ENCODE measurements at places on chromosomes 12 and 14.

- no peak for DNase-seq
These were observed 19.0 kb downstream of the FAM222A start for GRCh38 chr12:109732321-109733305.

GRCh38 chr12:9925705-9926393 lies 6.3 kb downstream of the CLEC2A start:
- peak; percentile 10 for DNase-seq

DNA sequence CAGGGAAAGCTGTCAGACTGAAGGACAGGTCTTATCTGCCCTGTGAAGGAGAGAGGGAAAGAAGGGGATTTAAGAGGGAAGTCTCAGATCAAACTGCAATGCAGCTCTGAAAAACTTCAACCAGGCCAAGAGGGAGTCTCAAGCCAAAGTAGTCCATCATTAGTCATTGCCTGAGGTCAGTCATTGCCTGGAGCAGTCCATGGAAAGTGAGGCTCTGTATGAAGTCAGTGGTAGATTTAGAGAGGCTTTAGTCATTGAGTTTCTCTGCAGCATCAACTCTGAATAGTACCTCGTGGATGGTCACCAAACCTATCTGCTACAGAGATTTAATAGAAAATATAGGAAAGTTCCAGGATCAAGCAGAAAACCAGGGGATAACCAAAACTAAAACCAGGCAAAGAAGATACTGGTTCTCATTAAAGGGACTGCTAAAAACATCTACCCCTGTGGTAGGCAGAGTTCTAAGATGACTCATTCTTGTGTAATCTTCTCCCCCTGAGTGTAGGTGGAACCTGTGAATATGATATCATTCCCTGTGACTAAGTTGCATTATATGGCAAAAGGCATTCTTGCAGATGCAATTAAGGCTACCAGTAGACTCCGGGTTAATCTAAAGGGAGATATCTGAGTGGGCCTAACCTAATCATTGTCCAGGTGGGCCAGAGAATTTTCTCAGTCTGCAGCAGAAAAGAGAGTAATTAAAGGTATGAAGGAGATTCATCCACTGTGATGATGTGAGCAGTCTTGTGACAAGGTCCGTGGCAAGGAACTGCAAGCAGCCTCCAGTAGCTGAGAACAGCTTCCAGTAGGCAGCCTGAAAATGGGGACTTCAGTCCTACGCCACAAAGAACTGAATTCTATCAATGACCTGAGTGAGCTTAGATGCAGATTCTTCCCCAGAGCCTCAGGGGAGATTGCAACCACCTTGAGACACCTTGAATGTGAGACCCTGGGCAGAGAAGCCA lies 123.1 kb downstream of the GALC start:
- DNase-seq, result no peak

- no peak for DNase-seq
These were observed 5.3 kb downstream of the LRIG3 start for GRCh38 chr12:58915037-58915436.

GRCh38 chr12:130711756-130712155 lies 4.3 kb downstream of the RIMBP2 start:
- no peak for DNase-seq

GRCh38 chr12:88251798-88252197 lies 109.7 kb downstream of the TMTC3 start:
- no peak for DNase-seq

- no peak for DNase-seq
These were observed 18.1 kb upstream of the MAPKAPK5 start for GRCh38 chr12:111823891-111824290.

DNA sequence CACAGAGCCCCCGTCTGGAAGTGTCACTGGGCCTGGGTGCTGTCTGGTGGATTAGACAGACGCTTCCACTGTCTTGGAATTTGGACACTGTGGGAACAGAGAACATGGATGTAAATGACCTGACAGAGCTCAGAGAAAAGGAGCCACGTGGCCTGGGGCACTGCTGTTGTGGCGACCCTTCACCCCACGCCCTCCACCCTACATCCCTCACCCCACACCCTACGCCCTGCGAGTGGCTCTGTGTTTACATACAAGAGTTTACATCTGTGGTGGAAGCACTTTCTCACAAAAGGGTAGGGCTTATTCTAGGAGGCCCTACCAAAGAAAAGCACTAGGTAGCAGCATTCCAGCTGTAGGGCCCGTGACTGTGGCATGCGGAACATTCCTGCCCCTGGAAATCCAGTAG lies 47.7 kb downstream of the B4GALNT3 start:
- no peak for DNase-seq

GRCh38 chr12:1147821-1148220 lies 156.8 kb downstream of the ERC1 start:
- DNase-seq, result no peak

DNA sequence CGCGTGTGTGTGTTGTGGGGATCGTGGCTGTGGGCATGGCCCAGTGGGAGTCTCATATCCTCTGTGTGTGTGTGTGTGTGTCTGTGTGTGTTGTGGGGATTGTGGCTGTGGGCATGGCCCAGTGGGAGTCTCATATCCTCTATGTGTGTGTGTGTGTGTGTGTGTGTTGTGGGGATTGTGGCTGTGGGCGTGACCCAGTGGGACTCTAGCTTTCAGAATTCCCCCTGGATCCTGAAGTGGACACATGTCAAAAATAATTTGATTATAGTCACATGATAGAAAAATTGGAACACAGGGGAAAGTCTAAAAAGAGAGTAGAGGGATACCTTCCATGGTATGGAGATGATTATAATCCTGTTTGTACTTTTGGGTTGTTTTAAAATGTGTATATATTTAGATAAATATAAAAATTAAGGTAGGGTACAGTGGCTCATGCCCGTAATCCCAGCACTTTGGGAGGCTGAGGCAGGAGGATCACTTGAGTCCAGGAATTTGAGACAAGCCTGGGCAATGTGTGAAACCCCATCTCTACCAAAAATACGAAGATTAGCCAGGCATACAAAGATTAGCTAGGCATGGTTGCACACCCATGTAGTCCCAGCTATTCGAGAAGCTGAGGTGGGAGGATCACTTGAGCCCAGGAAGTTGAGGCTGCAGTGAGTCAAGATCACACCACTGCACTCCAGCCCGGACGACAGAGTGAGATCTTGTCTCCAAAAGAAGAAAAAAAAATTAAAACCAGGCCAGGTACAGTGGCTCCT lies 11.0 kb downstream of the PAPLN start:
- no peak for DNase-seq

GRCh38 chr14:58796242-58797009 lies 158.7 kb downstream of the DACT1 start:
- DNase-seq, result no peak

DNA sequence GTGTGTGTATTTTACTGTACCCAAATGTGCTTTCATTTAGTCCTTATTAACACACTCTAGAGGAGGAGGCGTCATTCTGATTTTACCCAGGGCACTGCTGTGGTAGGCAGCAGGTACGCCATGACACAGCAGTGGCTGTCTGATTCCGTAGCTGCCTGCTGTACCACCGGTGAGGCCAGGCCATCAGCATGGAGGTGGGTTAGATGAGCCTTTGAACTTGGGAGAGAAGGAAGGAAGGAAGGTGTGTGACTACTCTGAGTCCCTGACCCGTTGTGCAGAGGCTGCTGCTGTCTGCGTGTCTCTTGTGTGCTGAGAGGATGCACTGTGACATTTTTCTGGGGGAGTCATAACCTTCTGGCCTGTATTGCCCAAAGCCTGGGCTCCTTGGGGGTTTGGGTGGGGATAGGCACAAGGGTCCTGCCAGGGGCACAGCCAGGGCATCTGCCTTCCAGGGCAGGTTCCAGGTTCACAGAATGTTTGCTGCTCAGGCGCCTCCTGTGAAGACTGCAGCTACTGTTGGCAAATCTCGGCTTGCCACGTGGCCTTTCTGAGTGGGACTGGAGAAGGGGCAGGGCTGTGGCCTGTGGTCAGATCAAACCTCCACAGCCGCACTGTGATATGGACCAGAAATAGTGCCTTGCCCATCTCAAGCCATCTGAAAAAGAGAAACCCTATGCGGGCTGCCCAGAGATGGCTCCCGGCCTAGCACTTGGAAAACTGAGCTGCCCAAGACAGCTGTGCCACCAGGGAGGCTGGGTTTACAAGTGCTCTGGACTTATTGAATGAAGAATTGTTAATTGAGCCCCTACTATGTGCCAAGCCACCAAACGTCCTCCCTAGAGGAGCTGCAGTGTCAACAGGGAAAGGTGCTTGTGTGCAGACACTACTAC lies 47.1 kb downstream of the MLXIP start:
- DNase-seq, result no peak

GRCh38 chr14:105185001-105185400 lies 3.9 kb upstream of the NUDT14 start:
- DNase-seq, result no peak

DNA sequence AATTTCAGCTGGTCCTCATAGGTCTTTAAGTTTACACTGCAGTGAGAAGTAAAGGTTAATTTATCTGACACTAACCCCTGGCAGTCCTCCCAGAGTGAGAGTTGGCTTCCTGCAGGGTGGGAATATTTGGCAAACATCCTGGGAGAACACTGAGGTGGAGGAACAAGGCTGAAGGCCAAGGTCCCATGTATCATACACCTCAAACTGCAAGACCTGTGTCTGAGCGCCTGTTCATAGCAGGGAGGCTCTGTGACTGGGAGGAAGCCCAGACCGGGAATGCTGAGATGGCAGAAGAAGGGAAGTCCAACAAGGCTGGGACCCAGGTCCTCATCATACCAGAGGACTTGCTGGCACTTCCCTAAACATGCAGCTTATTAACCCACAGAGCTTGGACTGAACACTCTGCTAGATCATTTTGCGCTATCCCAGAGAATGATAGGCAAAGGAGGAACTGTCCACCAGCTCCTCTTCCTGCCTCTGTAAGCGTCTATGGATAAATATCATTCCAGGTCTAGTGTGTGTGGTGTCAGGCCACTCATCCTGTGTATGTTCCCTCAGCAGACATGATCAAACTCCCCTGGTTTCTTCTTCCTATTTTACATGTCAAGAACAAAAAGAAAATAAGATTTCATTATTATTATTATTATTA lies 199.6 kb upstream of the CNOT2 start:
- DNase-seq, result no peak

- DNase-seq, result no peak
These were observed 107.6 kb downstream of the NAV3 start for GRCh38 chr12:77938301-77938700.

- no peak for DNase-seq
These were observed 128.8 kb downstream of the NDUFA12 start for GRCh38 chr12:94874518-94875302.

DNA sequence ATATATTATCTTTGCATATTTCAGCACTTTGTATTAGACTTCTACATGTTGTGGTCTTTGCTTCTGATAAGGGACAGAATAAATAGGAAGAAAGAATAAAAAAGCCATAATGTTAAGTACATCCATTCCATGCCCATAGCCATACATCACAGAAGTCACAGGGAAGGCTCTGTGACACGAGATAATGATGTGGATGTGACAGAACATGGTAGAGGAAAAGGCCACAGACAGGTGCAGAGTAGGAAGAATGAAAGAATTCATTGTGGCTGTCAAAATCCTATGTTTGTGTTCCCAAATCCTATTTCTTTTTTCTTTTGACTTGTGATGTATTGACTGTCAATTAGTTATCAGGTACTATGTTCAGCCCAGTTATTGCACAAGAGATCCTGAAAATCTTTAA lies 38.4 kb downstream of the BICD1 start:
- DNase-seq, result no peak

GRCh38 chr12:123050913-123051312 lies 70.4 kb downstream of the ARL6IP4 start:
- DNase-seq, result no peak

- DNase-seq, result no peak
These were observed 139.9 kb downstream of the GRIP1 start for GRCh38 chr12:66538970-66539369.

DNA sequence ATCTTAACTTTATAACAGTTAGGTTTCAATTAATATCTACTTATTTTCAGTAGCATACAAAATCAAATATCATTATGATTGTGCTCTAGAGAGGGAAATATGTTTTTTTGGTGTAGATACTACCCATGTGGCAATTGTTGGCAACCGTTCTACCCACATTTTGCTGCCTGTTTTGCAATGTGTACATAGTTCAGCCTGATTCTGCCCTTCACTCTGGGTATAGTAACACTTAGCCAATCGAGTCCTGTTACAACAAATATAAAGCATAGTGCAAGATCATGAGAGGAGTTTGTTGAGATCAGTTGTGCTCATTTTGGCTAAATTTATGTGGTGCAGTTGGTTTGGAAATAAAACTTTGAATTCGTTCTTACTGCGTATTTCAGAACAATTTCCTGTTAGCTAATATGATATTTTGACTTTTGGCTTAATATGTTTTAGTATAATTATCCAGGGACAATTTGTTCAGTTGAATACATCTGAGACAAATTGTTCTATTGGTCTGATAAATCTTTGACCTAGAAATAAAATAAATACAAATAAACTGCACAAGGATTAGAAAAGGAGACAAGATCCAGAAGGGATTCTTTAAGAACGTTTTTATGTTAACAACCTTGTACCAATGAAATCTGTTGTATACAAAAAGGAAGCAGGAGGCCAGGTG lies 76.9 kb downstream of the ATF7IP start:
- DNase-seq, result no peak

DNA sequence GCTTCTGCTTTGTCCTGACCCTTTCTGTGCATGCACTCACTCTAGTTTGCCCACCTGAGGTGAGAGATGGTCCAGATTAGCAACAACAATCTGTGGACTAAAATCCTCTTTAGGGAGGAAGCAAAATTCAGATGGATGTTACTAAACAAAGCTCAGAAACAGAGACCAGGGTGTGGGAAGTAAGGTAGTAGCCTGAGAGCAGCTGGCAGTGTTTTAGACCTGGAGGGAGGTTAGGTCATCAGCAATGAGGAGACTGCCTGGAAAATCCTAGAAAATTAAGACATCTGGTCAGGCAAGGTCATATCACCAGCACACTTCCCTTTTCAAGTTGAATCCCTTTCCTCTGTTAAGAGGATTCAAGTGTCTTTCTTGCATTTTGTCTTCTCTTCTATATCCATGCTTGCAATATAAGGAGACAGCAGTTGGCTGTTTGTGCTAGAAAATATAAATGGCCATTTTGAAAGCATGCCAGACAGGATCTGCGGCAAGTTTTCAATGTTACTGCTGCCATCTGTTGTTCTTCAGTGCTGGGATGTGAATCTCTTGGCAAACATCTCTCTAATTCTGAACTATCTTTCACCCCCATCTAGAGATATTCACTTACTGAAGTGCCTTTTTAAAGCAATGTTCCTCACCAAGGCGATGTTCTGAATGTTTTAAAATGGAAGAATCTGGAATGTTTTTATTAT lies 266.4 kb downstream of the NAV3 start:
- peak; percentile 22 for DNase-seq

GRCh38 chr12:20356048-20356447 lies 12.3 kb upstream of the PDE3A start:
- no peak for DNase-seq

GRCh38 chr12:24530689-24531088 lies 418.2 kb downstream of the BCAT1 start:
- no peak for DNase-seq

All from left renal cortex interstitium (tissue), 4 donors.